Left ventricle myocardium inferior (tissue), 1 donor: ENCODE measurements at places on chromosomes 2 and 18. TPM values are rescaled to one million over a fixed set of nuclear protein-coding genes. Genes with fewer than 3 reads are reported as not detected.

GRCh38 chr2:178908810-178909209 is 101.6 kb upstream of the TTN start:
- DNase-seq, result no peak

DNA sequence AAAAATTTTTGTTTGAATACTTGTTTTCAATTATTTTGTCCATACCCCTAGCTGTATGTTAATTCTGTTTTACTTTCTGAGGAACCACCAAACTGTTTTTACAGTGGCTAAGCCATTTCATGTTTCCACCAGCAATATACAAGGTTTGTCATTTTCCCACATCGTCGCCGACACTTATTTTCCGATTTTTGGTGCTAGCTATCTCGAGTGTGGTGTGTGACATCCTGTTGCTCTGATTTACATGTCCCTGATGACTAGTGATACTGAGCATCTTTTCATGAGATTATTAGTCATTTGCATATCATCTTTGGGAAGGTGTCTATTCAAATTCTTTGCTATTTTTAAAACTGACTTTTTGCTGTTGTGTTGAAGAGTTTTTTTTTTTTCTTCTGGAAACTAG is 7.2 kb upstream of the GPC1 start:
- DNase-seq, result no peak

DNA sequence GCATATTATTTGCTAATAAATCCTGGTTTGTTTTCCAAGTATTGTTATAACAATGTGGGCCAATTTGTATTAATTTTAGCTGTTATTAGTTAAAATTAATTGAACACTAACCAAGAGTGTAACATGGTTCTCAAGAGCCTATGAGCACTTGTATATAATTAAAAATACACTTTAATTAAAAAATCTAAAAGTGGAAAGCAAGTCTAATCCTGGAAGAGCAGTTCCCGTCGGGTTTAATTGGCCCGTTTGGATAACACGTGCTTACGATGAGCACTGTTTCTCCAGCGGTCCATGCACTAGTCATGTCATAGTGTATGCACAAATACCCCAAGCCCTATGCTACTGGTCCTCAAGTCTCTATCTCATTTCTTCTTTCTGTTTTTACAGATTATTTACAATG is 49.0 kb downstream of the DCDC2C start:
- no peak for DNase-seq

DNA sequence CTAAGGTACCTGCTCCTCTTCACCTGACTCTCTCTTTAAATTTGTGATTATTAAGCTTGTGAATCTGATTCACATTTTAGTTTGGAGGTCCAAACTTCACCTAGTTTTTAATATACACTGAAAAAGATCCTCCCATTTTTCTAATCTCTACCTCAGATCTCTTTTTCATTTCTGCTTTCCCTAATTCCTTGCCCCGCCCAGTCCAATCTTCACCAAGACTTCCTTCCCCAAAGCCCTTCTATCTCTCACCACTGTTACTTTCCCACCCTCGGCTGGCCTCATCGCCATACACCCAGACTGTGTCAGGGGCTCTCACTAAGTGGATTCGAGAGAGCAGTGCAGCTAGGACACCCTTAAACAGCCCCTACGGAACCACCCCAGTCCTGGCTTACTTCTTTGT is 40.0 kb downstream of the LBH start:
- DNase-seq, result no peak

TMEM37 gene
- 2.4 TPM for total RNA-seq

- no peak for DNase-seq
Observed at GRCh38 chr2:145399131-145399530, 879.2 kb upstream of the ZEB2 start.

GRCh38 chr2:262117-262516 is 1.7 kb downstream of the SH3YL1 start:
- no peak for DNase-seq

DNA sequence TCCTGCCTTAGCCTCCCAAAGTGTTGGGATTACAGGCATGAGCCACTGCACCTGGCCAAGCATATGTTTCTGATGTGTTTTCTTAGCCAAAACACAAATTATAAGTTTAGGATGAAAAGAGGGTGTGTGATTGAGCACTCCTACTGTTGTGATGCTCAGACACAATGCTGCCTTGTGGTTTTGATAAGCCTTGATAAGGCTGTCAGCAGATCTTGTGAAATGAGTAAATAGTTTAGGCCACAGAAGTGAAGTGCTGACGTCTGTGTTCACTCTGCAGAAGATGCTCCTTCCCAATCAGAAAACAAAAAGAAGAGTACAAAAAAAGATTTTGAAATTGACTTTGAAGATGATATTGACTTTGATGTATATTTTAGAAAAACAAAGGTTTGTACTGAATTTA is 24.3 kb downstream of the NCAPH start:
- DNase-seq, result no peak

- no peak for DNase-seq
Observed at GRCh38 chr2:222076973-222077690, 221.7 kb downstream of the PAX3 start.

DNA sequence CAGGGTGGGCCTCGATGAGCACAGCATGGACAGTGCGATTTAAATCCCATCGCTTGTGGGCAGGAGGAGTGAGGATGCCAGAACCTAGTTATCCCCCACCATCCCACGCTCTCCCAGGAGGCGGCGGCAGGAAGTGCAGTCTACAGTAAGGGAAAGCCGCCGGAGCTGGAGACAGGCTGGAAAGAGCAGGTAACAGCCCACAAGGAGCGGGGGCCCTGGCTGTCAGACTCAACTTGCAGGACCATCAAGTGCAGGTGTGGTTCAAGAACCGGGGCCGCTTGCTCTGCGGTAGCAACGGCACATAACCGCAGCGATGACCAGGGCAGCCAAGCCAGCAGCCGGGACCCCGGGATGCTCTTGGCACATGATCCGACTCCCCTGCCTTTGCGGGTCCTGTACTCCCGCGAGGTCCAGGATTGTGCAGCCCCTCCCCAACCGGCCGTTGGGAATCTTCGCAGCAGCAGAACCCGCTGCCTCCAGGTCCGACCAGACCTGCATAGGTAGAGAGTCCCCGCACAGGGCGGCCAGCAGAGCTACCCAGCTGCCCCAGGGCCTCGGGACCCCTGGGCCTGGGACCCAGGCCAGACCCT is 82.1 kb downstream of the BIN1 start:
- DNase-seq, result no peak

DNA sequence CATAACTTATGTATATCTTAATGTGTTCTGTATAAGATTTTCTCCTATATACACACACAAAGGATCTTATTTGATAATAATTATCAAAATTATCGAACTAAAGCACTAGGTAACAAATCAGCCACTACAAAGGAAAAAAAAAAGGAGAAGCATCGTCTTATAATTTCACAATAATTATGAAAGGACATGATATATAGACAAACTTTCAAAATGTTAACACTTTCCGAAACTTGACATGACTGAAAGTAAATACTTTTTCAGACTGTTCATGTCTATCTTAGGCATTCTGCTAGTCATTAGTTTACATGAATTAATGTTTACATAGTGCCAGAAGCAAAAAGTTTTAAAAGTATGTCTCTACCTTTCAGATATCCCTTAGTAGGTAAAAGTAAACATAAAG is 7.3 kb upstream of the NR4A2 start:
- no peak for DNase-seq

- DNase-seq, result no peak
Observed at GRCh38 chr2:193556766-193557470, 1362.2 kb upstream of the TMEFF2 start.

CNGA3 gene
- total RNA-seq, result not detected

UBR3 gene
- total RNA-seq, result 99.5 TPM

SRD5A2 gene
- total RNA-seq, result not detected

DNA sequence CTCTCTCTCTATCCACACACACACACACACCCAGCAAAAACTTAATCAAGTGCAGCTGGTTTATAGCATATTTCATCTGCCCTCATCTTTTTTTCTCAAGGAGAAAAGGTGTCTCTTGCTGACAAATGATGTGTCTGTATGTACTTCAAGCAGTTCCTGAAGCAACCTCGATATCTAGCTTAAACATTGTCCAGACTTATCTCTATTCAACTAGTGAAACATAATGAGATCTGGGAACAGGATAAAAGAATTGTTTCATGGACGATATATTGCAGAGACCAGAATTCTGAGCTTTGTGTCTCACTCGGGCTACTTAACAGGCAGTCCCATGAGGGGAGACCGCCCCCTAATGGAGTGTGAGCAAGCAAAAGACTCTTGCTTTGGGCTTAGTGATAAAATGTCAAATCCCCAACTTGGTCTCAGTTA is 929.2 kb upstream of the SOX11 start:
- no peak for DNase-seq

ACYP2 gene
- total RNA-seq, result 76.7 TPM

- DNase-seq, result no peak
Observed at GRCh38 chr2:1004398-1004797, 53.7 kb downstream of the SNTG2 start.

- DNase-seq, result no peak
Observed at GRCh38 chr18:9834551-9834950, 51.2 kb upstream of the TXNDC2 start.

ADGRF3 gene
- total RNA-seq, result not detected

MFSD2B gene
- 0.16 TPM for total RNA-seq

GRCh38 chr2:197908990-197909776 is 104.8 kb downstream of the PLCL1 start:
- no peak for DNase-seq

CLEC4F gene
- total RNA-seq, result not detected

COX7A2L gene
- 109 TPM for total RNA-seq

TXNDC2 gene
- total RNA-seq, result not detected

DSG4 gene
- total RNA-seq, result not detected
